Kasumi-1 (cell line): ENCODE measurements at places on chromosomes 11 and 22.
A peak's percentile ranks its signal among the peaks of the same experiment; 100 is the strongest.

GRCh38 chr22:28410050-28410816 lies 269.4 kb downstream of the TTC28 start:
- peak; percentile 14 for DNase-seq

GRCh38 chr11:122723106-122723505 lies 67.6 kb downstream of the UBASH3B start:
- no peak for DNase-seq

DNA sequence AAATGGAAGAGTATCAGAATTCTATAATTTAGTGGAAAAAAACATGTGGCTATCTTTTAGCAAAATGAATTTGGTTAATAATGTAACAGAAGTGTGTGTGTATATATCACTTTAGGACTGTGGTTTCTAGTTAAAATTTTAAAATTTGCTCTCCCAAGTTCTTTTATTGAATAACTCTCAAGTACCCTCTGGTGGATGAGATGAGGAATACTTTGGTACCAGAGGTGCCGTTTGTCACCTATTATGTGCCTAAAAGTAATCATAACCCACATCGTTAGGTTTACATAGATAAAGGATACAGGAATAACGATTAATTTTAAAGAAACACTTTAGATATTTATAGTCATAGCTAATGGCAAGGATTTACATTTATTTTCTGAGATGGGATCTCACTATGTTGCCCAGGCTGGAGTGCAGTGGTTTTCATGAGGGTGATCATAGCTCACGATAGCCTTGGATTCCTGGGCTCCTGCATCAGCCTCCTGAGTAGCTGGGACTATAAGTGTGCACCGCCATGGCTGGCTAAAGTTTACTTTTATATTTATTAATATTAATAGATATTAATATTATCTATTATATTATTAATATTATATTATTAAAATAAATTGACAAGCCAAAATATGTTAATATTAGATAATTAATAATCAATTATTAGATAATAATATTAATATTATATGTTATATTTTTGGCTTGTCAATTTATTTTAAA lies 66.7 kb upstream of the CAPRIN1 start:
- peak; percentile 60 for DNase-seq

DNA sequence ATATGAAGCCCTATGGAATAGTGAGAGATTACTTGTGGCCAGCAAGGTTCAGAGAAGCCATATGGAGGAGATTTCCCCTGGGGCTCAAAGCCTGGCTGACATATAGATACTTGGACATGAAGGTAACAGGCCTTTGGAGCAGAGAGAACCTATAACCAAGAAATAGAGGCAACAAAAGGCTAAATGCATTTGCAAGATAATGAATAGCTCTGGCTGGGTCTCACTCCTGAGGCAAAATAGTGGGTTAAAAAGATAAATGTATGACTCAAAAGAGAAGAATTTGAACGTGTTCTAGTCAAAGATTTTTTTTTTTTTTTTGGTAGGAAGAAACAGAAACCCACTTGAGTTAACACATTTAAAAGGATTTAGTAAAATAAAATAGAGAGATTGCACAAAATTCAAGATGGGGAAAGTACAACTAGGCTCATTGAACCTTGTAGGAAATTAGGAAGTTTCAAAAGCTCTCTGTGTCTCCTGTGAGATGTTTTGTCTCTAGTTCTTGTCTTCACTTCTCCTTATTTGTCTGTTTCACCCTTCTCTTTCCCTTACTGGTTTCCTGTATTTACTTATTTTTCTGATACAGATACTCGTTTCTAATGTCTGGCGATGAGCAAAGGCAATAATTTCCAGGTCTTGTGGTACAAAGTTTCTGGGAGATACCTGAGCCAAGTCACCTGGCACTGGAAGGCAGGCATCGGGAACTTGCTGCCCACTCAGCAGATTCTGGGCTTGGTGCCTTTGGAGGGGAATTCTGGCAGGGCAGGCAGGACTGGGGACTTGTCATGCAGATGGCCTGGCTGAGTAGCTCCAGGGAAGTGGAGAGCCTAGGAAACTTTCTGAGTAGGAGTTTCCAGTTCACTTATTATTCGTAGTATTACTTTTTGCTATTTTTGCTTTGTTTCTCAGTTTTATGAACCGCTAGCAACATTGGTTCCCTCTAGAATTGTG lies 49.2 kb upstream of the SESN3 start:
- DNase-seq, result peak; percentile 17

GRCh38 chr11:113397212-113397611 lies 9.6 kb downstream of the ANKK1 start:
- no peak for DNase-seq

DNA sequence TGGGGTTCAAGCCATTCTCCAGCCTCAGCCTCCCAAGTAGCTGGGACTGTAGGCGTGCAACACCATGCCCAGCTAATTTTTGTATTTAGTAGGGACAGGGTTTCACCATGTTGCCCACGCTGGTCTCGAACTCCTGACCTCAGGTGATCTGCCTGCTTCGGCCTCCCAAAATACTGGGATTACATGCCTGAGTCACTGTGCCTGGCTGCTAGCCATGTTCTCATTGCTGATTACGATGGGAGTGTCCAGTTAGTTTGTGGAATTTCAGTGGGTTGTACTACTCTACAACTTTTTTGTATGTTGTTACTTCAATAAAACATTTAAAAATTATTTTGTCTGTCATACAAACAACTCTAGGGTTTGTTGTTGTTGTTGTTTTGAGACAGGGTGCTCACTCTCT lies 4.8 kb upstream of the VPS11 start:
- no peak for DNase-seq

GRCh38 chr11:134725716-134726639 lies 313.9 kb upstream of the B3GAT1 start:
- DNase-seq, result no peak

DNA sequence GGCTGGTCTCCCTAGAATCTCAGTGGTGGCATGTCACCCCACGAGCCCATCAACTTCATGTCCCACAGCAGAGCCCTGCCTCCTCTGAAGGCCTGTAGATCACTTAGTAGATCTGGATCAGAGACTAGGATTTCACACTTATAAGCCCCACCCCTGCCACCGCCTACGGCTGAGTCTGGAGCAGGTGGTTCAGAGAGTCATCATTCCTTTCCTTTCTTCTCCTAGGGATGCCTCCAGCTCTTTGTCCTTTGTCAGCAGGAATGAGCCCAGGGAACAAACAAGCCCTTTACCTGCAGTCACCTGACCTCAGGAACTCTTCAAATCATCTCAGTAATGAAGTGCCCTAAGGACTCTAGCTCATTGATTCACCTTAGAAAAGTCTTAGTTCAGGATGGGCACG lies 37.8 kb downstream of the SCGB1A1 start:
- DNase-seq, result no peak

DNA sequence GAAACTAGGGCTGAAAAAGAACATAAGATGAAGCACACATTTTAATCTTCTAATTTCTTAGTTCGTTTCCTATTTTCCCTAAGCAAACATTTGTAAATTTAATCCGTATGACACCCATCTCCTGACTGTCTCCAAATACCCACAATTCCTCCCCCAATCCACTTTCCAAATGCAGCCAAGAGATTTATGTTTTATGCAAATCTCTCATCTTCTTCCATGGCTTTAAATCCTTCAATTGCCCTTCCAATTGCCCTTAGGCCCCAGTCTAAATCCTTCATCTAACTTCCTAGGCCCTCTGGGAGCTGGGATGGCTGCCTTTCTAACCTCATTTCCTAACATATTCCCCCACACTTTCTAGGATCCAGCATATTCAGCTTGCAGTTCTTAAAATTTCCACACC lies 18.0 kb upstream of the POU2AF1 start:
- no peak for DNase-seq

DNA sequence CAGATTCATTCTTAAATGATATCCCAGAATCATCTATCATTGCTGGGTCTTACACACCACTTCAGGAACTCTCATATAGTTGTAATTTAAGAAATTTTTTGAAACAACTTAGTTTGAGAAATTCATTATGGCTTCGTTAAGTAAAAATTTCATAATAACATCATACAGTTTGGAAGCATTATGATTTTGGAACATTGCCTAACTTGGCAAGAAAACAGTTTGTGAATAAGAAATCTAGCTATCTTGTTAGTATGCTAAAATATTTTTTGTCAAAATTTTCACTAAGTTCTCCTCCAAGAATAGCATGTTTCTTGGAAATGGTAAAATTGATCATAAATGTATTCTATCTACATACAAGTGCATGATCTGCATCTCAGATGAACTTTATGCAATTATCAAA lies 217.7 kb downstream of the CNTN5 start:
- no peak for DNase-seq

GRCh38 chr11:38593649-38594048 lies 1995.6 kb upstream of the RAG2 start:
- no peak for DNase-seq

GRCh38 chr11:45833761-45834160 lies 13.5 kb upstream of the CRY2 start:
- DNase-seq, result no peak

GRCh38 chr22:21100149-21101032 lies 54.6 kb downstream of the LRRC74B start:
- no peak for DNase-seq

- DNase-seq, result no peak
Observed at GRCh38 chr11:99545616-99546015, 524.9 kb downstream of the CNTN5 start.

DNA sequence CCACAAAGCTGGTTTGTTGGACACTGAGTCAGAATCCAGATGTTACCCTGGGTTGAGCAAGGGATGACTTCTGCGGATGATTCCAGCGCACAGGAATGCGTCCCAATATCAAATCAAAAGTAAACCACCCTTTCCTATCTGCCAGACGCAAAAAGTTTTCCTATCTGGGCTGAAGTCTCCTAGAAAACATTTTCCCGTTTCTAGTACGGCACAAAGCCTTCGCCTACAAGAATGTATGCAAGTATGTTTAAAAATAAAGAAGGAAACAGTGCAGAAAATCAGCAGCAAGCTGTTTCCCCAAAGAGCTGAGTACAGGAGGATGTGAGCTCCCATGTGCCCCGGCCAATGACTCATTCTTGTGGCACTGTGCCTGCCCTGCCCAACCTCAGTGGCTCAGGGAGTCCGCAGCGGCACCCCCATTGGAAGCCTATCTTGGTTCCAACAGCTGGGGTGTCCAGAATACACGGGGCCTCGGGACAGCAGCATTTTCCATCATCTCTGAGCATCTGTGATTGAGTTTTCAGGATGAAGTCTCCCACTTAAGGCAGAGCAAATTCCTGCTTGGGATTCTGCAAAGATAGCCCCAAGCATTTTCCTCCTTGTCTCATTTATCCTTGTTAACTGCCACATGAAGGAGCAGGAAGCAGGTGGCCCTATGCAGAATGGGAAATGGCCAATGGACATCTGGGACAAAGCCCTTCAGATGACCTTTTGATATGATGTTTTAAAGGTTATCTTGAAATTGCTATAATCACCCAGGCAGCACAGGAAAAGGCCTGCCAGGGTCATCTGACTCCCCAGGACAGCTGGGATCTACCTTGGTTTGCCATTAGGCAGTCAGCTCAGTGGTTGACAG lies 17.5 kb downstream of the KCNJ5 start:
- peak; percentile 93 for DNase-seq

GRCh38 chr11:116939499-116939898 lies 102.1 kb upstream of the APOA1 start:
- DNase-seq, result no peak

DNA sequence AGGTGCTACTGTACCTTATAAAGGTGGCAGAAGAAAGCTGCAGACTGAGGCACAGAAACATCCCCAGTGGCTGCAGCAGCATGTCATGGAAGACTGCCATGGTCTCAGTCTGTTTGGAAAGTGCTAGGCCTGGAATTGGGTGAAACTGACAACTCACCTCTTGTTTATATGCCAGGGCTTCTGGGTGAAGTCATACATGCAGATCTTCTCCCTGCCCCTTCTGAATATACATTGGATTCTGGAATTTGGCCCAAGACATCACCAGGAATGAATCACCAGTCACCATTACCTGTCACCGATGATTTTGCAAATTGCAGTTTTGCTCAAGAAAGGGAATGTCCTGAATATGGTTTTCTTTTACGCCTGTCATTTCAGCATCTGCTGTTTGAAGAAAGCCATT lies at the start of gene PLET1:
TSS of gene PLET1 (minus strand) at position 371 of the 400 bp plus-strand sequence. CDS start at position 100, 271 bp downstream.
- DNase-seq, result no peak

DNA sequence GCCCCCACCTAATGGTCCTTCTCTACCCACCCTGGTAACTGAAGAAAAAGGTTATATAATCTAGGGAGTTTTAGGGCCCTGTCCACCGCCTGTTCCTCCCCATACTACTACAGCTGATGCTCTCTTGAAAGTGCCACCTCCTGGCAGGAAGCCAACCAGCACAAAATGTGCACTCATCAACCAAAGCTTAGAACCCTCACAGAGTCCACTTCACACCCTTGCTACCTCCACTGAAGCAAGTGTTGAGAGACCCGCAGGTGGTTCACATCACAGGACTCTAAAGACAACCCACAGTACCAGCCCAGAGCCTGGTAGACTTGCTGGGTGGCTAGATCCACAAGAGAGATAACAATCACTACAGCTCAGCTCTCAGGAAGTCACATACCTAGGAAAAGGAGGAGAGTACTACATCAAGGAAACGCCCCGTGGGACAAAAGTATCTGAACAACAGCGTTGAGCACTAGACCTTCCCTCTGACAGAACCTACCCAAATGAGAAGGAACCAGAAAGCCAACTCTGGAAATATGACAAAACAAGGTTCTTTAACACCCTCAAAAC lies 17.5 kb upstream of the OR10W1 start:
- DNase-seq, result no peak

- no peak for DNase-seq
Observed at GRCh38 chr11:96105197-96105895, 181.4 kb upstream of the MTMR2 start.
